ENCODE measurements at places on chromosomes 7 and 10. TPM values are rescaled to one million over a fixed set of nuclear protein-coding genes. Genes with fewer than 3 reads are reported as not detected.
A peak's percentile ranks its signal among the peaks of the same experiment; 100 is the strongest.

DNA sequence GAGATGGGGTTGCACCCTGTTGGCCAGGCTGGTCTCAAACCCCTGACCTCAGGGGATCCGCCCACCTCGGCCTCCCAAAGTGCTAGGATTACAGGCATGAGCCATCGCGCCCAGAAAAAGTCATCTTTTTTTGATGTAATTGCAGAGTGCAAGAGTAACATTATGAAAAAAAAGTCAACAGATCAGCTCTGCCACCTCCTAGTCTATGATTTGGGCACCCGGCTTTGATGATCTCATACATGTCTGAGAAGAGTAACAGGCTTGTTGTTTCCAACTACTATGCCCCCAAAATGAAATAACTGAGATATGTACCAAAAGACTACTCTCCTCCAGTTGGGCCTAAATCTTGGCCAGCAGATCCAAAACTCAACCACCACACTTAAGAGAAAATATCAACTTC is 40.8 kb downstream of the VOPP1 start:
- no peak for DNase-seq

DNA sequence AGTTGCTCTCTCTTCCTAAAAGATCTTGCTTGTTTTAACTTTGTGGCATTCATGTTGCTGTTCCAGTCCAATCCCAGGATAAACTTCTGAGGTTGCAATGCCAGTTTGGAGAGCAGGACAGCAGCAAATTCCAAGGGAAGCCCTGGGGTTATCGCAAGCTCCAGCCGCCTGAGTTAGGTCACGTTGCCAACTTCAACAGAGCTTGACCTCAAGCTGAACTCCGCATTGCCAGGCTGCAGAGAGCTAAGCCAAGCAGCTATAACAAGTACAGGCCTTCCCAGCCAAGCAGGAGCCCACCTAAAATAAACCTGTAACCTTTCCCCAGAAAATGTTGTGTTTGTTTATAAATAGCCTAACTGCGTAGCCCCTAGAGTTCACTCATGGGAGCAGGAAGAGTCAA is 138.9 kb upstream of the LYZL1 start:
- peak; percentile 50 for DNase-seq

DNA sequence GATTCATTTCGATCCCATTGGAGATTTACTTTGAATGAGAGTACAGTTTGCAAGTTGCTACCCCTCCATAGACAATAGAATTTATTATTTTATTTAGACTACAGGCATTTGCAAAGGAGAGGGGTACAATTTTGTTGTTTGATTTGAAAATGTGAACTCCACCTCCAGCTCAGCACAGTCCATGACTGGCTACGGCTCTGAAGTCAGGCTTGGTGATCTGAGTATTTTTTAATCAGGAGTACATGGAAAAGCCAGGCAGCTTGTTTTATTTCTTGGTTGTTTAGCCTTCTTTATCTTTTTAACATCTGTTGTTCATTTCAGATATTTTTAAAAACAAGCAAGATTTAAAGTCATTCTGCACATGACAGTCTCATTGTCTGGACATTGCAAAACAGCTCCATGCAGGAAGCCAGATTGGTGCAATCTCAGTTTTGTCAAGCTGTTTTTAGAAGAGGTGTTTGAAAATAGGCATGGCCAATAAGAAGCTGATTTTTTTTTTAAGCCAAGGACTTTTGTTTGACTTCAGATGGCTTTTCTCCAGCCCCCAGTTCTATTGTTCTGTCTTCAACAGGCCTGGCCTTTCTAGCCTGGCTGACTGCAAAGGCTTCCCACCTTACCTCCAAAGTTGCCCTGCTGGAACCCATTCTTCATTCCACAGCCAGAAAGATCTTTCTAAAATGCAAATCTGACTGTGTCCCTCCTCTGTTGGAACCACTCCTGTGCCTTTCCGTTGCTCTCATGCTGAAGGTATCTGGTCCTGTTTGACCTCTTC is 12.2 kb downstream of the PLXDC2 start:
- no peak for DNase-seq

- DNase-seq = no peak
These were observed 20.6 kb downstream of the PITRM1 start for GRCh38 chr10:3151889-3152565.

GRCh38 chr7:118327174-118327573 is 102.7 kb downstream of the ANKRD7 start:
- DNase-seq = no peak

DNA sequence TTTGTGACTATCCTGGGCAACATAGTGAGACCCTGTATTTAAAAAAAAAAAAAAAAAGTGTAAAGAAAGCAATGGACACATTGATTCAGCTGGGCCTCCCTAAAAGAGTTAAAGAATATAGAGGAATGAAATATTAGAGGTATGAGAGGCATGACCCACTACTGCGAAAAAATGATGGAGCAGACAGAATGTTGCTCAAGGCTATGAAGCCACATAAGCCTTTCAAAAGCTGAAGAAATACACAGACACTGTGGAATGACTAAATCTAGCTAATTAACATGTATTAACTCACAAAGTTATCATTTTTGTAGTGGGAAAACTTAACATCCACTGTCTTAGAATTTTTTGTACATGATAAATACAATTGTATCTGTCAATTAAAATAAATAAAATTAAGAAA is 107.3 kb downstream of the HGF start:
- DNase-seq = no peak

DNA sequence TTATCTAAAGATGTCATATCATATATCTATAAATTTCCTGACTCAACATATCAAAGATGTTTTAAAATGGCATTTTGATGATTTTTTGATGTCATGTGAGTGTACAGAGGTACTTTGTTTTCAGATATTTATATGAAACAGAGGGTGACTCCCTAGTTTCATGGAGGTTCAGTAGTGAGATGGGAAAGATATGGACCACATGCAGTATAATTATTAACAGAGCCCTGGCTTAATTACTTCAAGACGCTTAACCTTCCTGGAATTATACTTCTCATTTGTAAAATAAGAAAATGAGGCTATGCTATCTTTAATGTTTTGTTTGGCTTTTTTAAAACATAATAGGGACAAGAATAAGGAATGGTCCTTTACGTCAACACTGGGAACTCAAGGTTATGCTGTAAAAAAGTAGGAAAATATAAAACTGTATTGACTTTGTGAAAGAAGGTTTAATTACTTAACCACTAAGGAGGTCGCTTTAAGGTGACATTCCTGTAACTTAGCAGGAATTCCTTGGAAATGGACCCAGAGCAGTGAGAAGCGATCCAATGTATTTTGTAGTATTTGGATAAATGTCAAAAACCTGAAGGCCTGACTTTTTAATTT is 821.0 kb upstream of the IGFBP3 start:
- no peak for DNase-seq

GRCh38 chr7:48193421-48193820 is 22.2 kb downstream of the ABCA13 start:
- DNase-seq = no peak

- no peak for DNase-seq
These were observed 818.6 kb downstream of the GRID1 start for GRCh38 chr10:85548034-85548433.

- no peak for DNase-seq
These were observed 104.2 kb upstream of the TMEM72 start for GRCh38 chr10:44806950-44807349.

DNA sequence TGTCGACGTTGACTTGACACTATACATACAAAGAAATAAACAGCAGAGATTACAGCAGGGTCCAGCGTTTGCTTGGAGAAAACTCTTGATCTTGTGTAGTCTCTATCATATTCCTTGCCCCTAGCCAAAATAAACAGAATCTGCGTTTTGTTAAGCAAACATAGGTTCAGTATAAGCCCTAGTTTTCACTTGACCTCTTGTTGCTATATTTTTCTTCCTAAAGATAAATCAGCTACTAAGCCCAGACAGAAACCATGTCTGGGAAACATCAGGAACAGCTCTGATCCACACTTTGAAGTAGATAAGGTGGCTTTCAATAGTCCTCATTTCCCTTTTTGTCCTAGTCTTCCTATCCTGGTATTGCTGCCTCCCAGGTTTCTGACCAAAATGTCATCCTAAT is 328.2 kb upstream of the MAGI2 start:
- no peak for DNase-seq

- DNase-seq = peak; percentile 69
These were observed 1.8 kb downstream of the GOLGA7B start for GRCh38 chr10:97851341-97852001.

GRCh38 chr7:131194070-131194865 is 133.4 kb upstream of the MKLN1 start:
- DNase-seq = no peak

- no peak for DNase-seq
These were observed 1.1 kb downstream of the PIK3AP1 start for GRCh38 chr10:96719200-96719599.

DNA sequence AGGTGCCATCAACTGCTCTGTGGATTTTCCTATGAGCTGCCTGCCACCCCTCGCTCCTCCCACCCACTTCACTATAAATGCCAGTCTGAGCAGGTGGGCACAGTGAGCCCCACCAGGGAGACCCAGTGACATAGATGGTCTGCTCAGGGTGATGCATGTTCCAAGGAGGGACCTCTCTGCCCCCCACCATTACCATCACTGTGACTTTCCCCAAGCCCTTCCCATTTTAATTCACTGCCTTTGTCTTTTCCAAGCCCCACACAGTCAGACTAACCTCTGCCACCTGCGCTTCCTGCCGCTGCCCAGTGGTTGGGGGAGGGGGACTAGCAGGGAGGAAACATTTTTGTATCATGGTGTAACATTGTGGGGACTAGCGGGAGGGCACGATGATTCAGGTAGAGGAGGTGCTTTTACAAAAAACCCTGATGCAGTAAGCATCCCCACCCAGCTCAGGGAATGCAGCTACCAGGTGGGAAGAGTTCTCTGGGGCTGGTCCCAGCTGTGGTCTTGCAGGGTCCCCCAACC is 24.6 kb downstream of the PRSS2 start:
- DNase-seq = no peak

DNA sequence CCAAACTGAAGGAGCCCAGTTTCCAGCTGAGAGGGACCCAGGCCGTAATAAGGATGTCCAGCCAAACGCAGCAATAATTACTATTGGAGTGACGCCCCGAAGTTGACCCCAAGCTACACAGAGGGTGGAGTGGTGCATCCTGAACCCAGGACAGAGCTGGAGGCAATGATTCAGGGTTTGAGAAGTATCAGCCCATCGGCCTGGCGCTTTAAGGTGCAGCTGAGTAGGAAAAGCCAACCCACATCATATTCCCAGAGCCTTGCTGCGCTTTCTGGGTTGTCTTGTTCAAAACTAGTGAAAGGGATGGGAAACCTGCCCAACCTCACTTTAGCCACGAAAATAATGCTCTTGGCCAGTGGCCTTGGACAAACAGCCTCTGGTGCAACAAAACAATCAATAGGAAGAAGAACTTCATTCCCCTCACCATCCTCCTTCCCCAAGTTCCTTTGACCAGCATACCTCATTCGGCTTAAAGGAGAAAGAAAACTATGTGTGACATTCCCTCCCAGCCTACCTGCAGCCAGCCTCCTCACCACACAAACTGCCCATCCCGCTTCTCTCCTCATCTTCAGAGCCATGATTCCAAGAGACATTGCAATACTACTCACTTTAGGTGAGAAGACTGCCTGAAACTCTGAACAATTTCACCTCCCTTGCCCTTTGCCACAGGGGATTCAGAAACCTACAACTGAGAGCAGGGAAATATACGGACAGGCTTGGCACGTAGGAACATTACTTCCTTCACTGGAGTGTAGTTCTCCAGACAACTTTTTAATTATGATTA is 217.2 kb upstream of the MKLN1 start:
- DNase-seq = no peak

DNA sequence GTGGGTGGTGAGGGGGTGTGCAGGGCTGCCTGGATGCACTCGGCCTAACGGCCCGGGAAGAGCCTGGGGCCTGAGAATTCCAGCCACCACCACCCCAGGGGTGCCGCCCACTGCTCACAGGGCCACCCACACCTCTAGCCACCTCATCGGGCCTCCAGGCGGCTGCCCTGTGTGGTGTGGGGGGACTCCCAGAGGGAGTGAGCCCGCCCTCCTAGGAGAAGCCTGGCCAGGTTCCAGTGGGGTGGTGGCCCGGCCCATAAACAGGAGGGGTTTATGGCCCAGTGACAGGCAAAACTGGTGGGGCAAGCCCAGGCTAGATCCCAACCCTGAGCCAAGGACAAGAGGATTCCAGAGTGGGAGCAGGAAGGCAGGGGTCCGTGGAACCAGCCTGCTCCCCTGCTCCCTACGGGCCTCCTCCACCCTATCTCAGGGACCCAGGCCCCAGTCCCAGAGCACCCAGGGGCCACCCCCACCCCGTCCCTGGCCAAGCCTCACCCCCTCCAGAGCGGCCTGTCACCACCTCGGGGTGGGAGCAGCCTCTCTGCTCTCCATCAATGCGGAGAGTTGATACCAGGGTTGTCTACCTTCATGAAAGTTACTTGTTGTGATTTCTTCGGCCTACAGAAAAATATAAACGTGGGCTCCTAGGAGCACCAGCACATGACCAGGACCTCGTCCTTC is 20.2 kb upstream of the PDGFA start:
- peak; percentile 72 for DNase-seq

DNA sequence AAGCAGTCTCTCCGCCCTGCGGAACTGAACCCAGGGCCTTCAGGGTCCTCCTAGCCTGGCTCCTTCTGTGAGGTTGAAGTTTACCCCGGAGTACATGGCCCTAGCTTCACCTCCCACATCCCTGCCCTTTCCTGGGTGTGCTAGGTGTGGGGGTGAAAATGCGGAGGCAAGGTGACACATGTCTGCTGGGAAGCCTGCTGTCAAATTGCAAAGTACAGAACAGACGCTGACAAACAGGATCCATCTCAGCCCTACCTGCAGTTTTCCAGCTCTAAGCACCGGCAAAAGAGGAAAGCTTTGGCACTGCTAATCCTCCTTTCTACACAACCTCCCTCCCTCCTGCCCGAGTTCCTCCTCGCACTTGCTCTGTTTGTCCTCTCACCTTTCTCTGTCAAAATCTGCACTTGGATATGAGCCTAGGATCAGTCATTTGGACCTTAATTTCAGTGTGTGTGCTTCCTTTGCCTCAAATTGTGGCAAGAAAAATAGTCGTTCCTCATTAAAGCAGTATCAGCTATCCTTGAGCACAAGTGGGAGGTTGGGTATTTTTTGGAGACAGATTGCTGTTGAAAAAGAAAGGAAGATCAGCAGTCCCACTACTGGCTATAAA is 14.4 kb upstream of the GPR15LG start:
- no peak for DNase-seq

FAM25A gene
- not detected for total RNA-seq

IMPDH1 gene
- total RNA-seq = 93.4 TPM

TUBAL3 gene
- not detected for total RNA-seq

VWDE gene
- 0.53 TPM for total RNA-seq

SPDYE2 gene
- not detected for total RNA-seq

TMEM270 gene
- not detected for total RNA-seq

PRKCQ gene
- 8.1 TPM for total RNA-seq

GJD4 gene
- total RNA-seq = not detected

ATOH7 gene
- not detected for total RNA-seq

PRSS37 gene
- not detected for total RNA-seq

KCNMA1 gene
- total RNA-seq = 41.3 TPM

CACNB2 gene
- total RNA-seq = 1.4 TPM

AP4M1 gene
- 16.5 TPM for total RNA-seq

Data from lower lobe of right lung (tissue), 2 donors.